ENCODE measurements at places on chromosomes 5 and 9. TPM values are rescaled to one million over a fixed set of nuclear protein-coding genes. Genes with fewer than 3 reads are reported as not detected.

DMRTA1 gene
- total RNA-seq, result 7.7 TPM

PCDHGC4 gene
- 3.0 TPM for total RNA-seq

DNA sequence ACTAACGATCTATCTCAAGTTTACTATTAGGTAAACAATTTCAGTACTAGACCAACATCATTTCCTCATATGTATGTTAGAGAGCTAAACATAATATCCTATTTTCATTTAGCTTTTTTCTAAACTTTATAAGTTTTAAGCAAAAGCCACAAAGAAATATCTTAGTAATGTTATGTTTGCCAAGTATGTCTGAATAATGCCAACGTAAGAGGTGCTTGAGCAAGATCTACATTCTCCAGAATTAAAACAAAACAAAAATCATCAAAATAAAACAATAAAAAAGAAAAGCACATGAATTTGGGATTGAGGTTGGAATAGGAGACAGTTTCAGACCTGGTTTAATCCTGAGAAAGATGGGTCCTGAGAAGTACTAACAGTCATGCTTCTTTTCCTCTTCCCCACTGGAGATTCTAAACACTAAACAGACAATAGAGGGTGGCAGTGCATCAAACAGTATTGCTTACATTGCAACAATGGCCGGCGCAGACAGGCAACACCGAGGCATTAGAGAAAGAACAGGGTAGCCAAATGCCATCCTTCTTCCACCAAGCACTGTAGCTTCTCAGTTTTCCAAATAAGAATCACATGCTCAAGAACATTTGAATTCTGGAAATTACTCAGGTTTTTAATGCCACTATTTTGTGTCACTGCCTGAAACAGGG lies 33.6 kb downstream of the CSNK1A1 start:
- peaks cover 31% of the 10 kb centered on the region for H3K4me1 ChIP-seq
- no peak for DNase-seq
- H3K4me3 ChIP-seq, result no peak overlapping the region
- H3K27ac ChIP-seq, result peak overlapping the region; percentile 26
- no peaks in the 10 kb centered on the region for H3K27me3 ChIP-seq
- H3K36me3 ChIP-seq, result peaks cover 15% of the 10 kb centered on the region

DNA sequence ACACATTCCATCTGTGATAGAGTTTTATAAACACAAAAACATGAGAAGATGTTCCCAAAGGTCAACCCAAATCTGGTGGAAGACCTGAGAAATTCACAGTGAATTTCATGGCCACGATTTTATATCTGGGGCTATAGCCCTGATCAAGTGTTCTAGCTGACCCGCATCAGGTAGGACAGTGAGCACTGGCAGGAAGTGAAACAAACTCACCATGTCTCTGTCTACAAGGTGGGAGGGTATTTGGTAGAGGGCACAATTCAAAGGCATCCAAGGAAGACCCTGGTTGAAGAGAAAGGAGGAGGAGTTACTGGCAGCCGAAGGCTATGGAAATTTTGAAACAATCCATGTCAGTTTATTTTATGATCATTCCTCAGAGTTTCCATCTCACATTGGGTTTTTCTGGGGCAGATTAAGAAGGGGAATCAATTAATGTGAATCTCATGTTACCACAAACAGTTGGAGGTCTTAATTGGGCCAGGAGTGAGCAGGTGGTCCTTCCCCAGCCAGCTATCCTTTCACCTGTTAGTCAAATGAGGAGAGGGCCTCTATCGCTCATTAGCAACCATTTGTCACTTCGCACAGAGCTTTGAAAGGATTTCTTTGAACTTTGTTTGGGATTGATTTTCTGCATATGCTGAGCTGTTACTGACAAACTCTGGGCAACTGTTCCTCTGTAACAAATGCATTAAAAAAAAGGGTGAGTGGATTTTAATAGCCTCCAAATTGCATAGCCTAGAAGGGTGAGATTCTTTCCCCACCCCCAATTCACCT lies 612.0 kb upstream of the CLINT1 start:
- peaks cover 16% of the 10 kb centered on the region for H3K4me1 ChIP-seq
- no peak overlapping the region for H3K4me3 ChIP-seq
- no peaks in the 10 kb centered on the region for H3K36me3 ChIP-seq
- peak overlapping the region; percentile 80 for H3K27ac ChIP-seq
- DNase-seq, result no peak

DNA sequence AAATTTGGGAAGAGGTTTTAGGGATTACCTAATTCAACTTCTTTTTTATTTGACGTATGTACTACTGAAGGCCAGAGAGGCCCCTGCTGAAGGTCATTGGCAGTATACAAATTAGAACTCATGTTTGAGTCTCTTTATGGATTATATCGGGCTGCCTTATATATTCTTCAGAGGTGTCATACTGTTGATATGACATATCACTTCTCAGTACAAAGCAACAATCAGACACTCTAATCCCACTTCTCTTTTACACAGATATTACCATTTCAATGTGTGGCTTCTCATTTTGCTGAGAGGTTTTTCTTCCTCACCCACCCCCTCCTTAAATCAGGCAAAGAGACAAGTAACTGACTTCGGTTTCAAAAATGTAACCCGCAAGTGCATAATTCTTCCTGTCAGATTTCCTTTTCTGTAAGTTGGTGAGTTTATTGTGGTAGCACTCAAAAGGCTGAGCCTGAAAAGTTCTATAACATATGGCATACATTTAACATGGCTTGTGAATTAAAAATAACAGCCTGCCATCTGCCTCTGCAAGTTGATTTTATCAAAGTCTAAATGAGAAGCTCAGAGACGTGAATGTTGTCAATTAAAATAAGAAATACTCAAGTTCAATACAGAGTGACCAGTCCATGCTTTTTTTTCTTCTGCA lies 163.6 kb upstream of the RORB start:
- DNase-seq, result no peak
- H3K27me3 ChIP-seq, result no peaks in the 10 kb centered on the region
- no peaks in the 10 kb centered on the region for H3K36me3 ChIP-seq
- H3K4me1 ChIP-seq, result no peaks in the 10 kb centered on the region
- H3K4me3 ChIP-seq, result no peak overlapping the region

GRCh38 chr9:4936277-4936676 lies 48.8 kb upstream of the JAK2 start:
- H3K27me3 ChIP-seq, result no peaks in the 10 kb centered on the region
- H3K36me3 ChIP-seq, result no peaks in the 10 kb centered on the region
- no peak overlapping the region for H3K4me3 ChIP-seq
- H3K27ac ChIP-seq, result no peak overlapping the region
